Stimulated activated CD8-positive, alpha-beta memory T cell treated with anti-CD3 and anti-CD28 coated beads, Interleukin-4, amount 100 ng/mL, for 4 hours (primary cell): ENCODE measurements at places on chromosomes 12 and 14.
A peak's percentile ranks its signal among the peaks of the same experiment; 100 is the strongest.

DNA sequence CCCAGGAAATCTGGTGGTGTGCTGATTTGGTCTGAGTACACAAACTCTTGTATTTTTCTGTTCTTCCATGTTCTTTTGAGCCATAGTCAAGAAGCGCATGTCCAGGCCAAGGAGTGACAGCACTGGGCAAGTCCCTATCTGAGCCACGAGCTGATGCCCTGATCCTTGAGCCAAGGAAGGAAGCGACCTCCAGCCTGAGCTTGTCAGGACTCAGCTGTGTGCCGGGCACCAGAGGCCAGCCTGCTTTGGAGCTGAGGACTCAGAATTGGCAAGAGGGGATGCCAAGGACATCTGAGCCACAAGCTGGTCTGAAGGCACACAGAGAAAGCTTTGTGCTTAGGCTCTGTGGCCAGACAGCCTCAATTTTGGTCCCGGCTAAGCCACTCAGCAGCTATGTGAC, 52.6 kb downstream of the GALNT16 start:
- DNase-seq: no peak

GRCh38 chr12:102869571-102869970, 47.5 kb downstream of the PAH start:
- DNase-seq: no peak

DNA sequence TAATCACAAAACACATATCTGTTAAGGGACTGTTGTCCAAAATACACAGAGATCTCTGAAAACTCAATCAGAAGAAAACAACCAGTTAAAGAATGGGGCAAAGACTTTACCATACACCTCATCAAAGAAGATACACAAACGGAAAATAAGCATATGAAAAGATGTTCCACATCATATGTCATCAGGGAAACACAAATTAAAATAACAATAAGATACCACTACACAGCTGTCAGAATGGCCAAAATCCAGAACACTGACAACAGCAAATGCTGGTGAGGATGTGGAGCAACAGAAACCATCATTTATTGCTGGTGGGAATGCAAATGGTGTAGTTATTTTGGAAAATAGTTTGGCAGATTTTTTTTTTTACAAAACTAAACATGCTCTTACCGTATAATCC, 220.5 kb upstream of the FOXN3 start:
- no peak for DNase-seq

- no peak for DNase-seq
These were observed 195.6 kb downstream of the TTC7B start for GRCh38 chr14:90620568-90621077.

DNA sequence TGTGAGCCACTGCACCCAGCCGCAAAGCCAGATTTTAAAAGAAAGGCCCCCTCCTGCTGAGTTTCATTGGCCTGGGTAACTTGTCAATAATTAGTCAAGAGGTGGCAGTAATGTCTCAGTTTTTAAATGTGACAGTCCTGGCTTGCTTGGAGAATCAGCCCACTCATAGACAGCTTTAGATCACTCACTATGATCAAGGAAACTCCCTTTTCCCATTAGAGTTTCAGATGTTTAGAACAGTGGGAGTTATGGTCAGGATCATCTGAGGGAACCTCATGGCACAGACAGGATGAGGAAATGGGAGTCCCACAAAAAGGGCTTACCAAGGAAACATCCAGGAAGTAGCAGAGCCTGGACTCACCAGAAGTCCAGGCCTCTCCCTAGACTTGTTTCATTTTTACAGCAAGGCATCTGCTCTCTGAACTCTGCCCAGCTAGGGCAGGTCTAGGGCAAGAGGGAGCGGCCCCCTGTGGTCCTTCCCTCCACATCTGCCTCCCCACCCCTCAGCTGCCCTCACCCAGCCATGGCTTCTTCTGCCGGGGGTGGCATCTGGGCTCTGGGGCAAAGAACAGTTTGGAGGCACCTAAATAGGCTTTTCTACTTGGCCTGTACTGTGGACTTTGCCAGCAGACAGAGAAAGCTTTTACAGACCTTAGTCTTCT, 11.2 kb downstream of the BCL2L14 start:
- DNase-seq: no peak

DNA sequence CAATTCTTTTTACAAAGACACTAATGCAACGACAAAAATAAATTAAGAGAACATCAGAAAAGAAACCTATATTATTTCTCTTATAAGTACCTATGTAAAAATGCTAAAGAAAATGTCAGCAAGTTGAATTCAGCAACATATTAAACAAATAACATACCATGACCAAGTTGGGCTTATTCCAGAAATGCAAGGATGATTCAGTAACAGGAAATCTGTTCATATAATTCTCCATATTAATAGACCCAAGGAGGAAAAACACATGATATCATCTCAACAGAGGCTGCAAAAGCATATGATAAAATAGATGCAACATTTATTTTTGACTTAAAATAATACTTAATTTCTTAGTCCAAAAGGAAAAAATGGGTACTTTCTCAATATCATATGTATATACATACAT, 25.1 kb upstream of the GPHB5 start:
- DNase-seq: no peak

GRCh38 chr12:92183575-92183974, 37.9 kb upstream of the BTG1 start:
- no peak for DNase-seq

DNA sequence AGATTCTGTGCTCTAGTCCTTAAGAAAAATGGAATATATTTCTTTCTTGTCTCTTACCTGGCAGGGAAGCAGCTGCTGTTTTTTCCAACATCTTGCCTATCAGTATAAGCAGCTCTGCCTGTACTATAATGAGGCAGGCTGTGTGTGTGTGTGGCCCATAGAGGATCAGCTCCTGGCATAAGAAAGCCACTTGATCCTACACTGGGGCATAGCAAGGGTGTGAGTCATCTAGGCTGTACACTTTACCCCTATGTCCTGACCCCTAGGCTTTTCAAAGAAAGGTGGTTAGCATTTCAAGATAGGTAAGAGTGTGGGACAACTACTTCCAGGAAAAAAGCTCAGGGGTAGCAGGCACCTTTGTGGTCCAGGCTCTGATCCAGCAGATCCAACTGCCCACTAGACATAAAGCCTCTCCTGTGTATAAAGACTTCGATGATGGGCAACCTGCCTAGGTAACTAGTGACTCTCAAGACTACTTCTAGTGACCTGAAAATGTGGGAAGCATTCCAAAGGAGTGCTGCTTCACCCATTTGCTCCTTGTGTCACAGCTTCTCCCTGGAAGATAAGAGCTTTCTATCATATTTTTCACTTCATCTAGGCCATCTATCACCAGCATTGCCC, 4.9 kb upstream of the SENP1 start:
- DNase-seq: no peak

- DNase-seq: no peak
These were observed 953 bp upstream of the DCAF5 start for GRCh38 chr14:69153873-69154270.

- peak; percentile 22 for DNase-seq
These were observed 595 bp downstream of the KLHL28 start for GRCh38 chr14:44961151-44961553.
